ENCODE measurements at places on chromosomes 6 and 20. TPM values are rescaled to one million over a fixed set of nuclear protein-coding genes. Genes with fewer than 3 reads are reported as not detected.

PDE7B gene
- total RNA-seq = 22.1 TPM

RBCK1 gene
- total RNA-seq = 81.7 TPM

MAPK13 gene
- 7.6 TPM for total RNA-seq

HRH3 gene
- total RNA-seq = not detected

EPHA7 gene
- total RNA-seq = under 0.01 TPM

C6orf132 gene
- 1.2 TPM for total RNA-seq

DNA sequence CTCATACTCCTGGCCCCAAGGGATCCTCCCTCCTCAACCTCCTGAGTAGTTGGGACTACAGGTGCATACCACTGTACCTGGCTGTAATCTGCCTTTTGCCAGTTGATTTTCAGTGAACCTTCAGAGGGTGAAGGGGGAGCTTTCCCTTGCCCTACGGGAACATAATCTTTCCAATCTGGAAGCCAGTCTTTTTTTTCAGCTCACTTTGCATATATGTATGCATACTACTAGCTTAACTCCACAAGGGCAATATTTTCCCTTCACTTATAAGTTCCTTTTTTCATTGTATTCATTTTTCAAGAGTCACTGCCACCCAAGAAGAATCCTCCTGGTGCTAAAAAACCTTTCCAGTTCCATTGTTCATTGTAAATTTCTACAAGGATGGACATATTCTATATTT lies 53.4 kb upstream of the GCM1 start:
- no peak for DNase-seq

DNA sequence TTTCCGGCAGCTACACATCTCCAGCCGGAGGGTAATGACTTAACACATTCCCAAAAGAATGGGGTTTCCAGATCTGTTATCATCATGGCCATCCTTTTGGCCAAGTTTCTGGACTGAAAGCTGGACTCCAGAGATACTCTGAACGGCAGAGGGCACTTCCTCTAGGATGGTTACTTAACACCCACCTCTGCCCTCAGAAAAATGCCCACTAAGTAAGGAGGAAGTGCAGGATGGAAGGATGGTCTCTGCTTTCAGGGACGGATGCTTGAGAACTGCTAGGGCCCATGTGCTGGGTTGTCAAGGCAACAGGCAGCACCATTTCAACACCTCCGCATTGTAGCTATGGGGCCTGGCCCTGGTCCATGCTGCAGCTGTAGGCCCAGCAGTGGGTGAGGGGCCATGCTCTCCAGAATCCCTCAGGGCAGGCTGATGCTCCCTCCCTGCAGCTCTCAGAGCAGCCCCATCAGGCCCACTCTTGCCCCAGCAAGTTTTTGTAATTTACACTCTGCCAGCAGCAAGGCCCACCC lies 16.5 kb upstream of the TGM3 start:
- no peak for DNase-seq

DNA sequence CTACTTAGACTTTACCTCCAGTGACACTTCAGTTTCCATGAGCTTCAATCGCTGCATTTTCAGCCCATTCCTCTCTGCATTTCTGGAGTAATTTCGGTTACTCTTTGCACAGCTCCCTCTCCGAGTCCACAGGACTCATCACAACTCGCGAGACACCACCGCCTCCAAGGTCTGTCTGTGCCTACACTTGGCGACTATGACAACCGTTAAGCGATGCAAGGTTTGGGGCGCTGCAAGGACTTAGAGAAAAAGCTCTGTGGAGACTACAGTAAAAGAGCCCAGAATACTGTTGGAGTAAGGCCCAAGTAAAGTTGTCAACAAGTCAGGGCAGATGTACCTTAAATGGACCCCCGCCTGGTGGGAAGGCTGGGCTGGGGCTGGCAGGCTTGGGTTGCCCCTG lies 95.7 kb upstream of the RPS6KA2 start:
- no peak for DNase-seq

GRCh38 chr6:30147096-30147495 lies 11.2 kb downstream of the TRIM40 start:
- no peak for DNase-seq

DNA sequence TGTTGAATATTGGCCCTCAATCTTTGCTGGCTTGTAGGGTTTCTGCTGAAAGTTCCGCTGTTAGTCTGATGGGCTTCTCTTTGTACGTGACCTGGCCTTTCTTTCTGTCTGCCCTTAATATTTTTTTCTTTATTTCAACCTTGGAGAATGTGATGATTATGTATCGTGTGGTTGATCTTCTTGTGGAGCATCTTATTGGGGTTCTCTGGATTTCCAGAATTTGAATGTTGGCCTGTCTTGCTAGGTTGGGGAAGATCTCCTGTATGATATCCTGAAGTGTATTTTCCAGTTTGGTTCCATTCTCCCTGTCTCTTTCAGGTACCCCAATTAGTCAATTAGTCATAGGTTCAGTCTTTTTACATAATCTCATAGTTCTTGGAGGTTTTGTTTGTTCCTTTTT lies 22.6 kb upstream of the MOXD1 start:
- DNase-seq = no peak

- DNase-seq = no peak
Observed at GRCh38 chr6:140858381-140858971, 1274.2 kb upstream of the GJE1 start.

GRCh38 chr6:111011360-111012142 lies 29.7 kb downstream of the RPF2 start:
- DNase-seq = peak; percentile 33

GRCh38 chr20:46062151-46062550 lies 27.6 kb downstream of the NCOA5 start:
- DNase-seq = no peak

DNA sequence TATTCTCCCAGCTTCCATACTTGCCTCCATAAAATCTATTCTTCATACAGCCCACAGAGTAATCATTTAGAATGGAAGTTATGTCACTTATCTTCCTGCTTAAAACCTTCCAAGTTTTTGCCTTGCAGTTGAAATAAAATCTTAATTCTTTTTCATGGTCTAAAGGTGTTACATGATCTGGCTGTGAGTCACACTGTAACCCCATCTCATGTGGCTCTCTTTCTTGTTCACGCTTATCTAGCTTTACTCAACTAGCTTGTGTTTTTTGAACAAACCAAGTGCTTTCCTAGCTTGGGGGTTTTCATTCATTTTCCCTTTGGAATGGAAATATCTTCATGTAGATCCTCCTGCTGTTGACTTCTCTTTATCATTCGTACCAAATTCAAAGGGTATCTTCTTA lies 23.6 kb upstream of the THEMIS start:
- peak; percentile 19 for DNase-seq

DNA sequence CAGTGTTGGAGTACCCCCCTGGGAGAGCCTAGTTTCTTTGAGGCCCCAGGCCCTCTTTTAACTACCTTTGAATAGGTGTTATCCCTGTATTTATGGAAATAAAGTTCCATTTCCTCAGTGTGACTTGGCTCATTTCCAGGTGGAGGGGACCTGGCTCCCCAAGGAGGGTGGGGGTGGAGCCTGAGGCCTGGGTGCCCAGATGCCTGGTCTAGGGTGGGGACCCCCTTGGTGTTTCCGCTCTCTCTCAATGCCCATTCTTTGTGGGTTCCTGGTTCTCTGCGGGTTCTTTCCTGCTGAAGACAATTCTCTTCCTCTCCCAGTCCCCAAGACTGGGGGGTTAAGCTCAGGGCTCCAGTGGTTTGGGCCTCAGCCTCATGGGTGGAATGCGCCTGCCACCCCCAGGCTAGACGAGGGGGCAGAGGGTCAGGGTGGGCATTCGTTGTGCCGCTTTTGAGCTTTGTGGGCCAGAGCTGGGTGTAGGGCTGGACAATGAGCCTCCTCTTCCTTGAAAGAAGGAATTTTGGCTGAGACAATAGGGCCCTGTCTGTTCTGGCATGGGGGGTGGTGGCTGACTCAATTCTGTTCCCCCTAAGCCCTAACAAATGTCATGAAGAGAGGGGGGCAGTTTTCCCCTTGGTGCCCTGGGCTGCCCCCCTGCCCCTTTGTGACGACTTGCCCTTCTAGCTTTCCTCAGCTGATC lies 686 bp upstream of the EGFL8 start:
- no peak for DNase-seq

DNA sequence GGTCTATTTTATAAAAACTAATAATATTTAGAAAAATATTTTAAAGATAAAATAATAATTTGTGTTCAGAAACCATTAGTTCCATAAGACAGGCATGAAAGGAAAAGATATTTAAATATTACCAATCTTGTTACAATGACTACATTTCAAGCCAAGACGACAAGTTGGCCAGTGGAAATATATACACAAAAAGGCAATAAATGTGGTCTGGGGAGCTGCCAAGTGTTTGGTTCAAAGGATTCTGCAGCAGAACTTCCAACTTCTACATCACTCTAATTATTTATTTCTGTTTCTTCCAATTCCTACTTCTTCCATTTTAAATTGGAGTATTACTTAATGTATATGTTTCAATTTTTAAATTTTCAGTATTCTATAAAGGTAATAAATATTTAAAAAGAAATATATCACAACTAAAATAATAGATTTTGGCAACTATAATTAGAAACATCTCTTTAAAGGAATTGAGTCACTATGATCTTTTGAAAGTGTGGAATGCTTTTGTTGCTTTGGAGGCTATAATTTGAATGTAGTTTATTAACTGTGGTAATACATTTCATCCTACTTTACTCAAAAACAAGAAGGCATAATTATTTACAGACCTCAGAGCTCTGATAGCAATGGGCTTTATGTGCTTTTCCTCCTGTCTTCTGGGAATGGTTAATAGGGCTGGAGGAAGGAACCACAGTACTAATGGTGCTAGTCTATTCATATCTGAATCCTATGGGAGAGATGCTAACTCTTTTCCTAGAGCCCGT lies 129.7 kb upstream of the FAM184A start:
- DNase-seq = peak; percentile 90

DNA sequence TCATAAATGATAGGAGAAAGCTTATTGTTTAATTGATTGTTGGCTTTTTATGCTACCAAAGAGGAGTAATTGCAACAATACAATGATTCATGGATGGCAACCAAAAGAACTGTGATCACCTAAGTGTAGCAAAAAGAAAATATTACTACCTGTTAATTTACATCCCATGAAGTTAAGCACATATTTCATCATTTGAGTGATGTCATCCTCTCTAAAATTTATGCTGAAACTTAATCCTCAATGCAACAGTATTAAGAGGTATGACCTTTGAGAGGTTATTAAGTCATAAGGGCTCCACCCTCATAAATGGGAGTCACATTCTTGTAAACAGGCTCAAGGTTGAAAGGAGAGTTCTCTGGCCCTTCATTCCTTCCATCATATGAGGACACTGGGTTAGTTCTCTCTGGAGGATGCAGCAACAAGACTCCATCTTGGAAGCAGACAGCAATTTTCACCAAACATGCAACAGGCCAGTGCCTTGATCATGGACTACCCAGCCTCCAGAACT lies 190.6 kb upstream of the GRIK2 start:
- no peak for DNase-seq

DNA sequence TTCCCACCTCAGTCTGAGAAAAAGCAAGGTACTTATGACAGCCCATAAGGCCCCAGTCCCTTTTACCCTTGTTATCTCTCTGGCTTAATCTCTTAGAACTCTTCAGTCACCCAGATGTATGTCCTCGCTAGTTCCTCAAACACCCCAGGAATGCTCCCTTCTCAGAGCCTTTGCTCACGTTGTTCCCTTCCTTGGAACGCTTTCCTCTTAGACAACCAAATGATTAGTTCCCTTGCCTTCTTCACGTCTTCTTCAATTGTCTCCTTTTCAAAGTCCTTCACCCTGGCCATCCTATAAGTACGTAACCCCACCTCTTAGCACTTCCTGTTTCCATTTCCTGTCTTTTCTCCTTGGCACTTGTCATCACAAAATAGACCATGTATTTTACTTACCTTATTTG lies 1.1 kb upstream of the APOBEC2 start:
- no peak for DNase-seq

GRCh38 chr6:169904051-169904922 lies 152.9 kb downstream of the ERMARD start:
- DNase-seq = no peak

DNA sequence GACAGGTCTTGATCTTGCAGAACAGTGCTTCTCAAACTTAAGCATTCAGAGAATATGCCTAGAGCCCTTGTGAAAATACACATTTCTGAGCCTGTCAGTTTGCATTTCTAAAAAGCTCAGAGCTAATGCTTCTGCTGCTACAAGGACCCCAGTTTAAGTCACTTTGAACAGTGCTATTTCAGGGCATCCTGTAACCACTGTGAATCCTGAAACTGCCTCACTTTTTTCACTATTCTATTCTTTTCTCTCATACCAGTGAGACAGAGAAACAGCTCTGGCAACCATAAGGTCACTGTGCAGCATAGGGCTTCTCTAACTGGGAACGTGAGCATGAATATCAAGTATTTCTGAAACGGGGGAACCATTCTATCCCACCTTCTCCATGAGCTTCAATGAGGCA lies 51.2 kb downstream of the LGSN start:
- no peak for DNase-seq

DNA sequence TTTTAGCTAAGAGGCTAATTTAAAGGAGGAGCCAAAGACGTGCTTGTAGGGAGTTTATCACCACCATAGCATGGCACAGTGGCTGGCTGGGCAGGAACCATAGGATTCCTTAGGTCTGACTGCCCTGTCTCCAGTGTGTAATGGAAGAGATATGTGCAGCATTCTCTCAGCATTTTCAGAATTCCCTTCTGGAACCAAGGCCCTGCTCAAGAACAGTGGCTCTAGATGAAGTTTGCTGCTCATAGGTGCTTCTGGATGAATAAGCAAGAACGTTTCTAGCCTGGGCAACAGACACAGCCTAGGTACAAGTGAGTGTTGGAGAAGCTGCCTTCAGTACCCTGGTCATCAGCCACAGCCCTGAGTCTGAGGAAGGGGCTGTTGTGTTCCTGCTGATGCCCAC lies 69.1 kb downstream of the LCA5 start:
- DNase-seq = no peak

DNA sequence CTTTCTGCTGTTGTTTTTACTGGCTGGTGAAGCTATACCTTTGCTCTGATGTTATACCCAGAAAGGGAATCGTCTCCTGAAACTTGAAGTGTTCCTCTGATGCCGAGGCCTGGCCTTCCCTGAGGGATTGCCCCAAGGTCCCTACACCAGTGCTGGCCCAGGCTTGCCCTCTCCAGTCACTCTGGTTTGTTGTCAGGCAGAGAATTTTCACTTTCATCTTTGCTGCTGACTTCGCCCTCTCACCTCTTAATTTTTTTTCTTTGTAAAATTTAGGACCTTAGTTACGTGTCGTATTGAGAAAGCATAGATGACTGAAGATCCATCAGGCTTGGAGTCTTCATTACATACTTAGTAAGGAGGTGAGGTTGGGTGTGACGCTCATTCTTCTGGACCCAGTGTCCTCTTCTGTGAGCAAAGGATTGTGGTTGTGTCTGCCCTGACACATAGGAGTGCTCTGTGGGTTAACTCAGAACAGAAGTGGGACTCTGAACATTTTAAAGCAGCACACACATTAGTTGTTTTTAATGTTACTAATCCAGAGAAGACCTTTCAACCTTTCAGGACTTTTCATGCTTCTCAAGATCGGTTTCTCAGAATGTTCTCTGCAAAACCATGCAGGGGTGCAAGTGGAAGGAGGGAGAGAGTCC lies 45.4 kb downstream of the TULP4 start:
- DNase-seq = no peak

- DNase-seq = no peak
Observed at GRCh38 chr20:46037036-46037435, 8.0 kb downstream of the SLC12A5 start.

- peak; percentile 25 for DNase-seq
Observed at GRCh38 chr6:7922596-7922995, 12.0 kb upstream of the TXNDC5 start.
